GM12864 (cell line): ENCODE measurements at places on chromosomes 1 and 21.

DNA sequence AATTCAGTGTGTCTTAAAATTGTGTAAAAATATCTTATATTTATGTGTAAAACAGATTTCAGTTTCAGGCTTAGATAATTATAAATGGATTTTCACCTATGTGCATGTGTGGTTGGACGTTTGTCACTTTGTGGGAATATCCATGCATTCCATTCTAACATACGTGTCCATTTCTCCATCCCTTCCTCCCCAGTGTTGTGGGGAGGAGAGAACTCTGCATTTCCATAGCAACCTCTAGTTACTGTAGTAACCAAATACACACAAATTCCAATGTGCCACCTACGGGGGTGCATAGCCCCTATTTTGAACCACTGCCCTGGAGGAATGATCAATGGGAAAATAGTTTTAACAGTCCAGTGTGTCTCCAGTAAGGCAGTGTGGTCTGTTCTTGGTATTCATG, 79.0 kb downstream of the RASAL2 start:
- DNase-seq = no peak

- DNase-seq = peak; percentile 48
Measured at GRCh38 chr21:36149788-36150711, 6.6 kb upstream of the DOP1B start.

DNA sequence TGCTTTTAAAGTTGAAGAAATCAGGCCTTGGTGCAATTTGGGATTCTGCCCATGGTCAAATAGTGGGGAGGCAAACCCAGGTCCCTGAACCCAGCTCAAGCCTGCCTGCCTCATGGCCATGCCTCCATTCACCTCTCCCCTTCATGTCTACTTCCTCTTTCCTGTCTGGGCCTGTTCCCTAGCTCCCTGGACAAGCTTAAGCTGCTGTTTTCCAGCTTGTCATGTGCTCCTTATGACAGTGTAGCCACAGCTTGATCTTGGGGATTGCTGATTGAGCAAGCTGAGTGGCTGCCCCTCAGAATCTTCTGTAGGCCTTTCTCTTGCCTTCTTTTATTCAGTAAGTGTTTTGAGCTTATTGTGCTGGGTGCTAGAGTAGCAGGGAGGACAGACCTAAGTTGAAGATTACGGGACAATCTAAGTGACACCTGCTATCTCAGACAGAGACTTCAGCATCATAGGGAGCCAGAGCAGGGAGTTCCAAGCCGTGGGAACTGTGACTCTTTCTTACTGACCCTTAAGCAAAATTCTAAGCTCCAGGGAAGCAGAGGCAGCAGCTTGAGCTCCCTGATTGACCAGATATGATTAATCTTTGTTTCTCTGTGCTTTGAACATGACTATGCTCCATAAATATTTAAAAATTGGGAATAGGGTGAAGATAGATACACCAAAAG, 520 bp upstream of the MR1 start:
- no peak for DNase-seq

DNA sequence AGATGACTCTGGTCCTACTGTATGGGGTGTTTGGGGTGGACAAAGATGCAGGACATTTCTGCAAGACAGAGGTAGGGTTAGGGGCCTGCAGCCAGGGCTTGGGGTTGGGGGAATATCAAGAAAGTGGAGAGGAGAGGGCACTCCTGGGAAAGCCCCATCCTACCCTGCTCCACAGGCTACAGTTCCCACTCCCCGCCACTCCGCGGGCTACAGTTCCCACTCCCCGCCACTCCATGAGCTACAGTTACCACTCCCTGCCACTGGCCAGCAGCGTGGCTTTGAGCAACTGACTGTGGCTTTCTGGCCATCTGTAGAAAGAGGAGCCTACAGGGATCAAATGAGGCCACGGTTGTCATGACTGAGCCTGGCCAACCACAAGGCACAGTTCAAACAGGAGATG, 93.8 kb upstream of the GRIK3 start:
- DNase-seq = no peak

- no peak for DNase-seq
Measured at GRCh38 chr1:53560581-53561502, 101.6 kb downstream of the DMRTB1 start.

- no peak for DNase-seq
Measured at GRCh38 chr1:224203243-224204016, 20.4 kb downstream of the DEGS1 start.

GRCh38 chr1:75083848-75084514, 50.2 kb upstream of the LHX8 start:
- no peak for DNase-seq

- no peak for DNase-seq
Measured at GRCh38 chr1:111141245-111142220, 1.5 kb downstream of the CEPT1 start.
